Sigmoid colon (tissue), 7 donors: ENCODE measurements at places on chromosomes 6 and 20. TPM values are rescaled to one million over a fixed set of nuclear protein-coding genes. Genes with fewer than 3 reads are reported as not detected.

DNA sequence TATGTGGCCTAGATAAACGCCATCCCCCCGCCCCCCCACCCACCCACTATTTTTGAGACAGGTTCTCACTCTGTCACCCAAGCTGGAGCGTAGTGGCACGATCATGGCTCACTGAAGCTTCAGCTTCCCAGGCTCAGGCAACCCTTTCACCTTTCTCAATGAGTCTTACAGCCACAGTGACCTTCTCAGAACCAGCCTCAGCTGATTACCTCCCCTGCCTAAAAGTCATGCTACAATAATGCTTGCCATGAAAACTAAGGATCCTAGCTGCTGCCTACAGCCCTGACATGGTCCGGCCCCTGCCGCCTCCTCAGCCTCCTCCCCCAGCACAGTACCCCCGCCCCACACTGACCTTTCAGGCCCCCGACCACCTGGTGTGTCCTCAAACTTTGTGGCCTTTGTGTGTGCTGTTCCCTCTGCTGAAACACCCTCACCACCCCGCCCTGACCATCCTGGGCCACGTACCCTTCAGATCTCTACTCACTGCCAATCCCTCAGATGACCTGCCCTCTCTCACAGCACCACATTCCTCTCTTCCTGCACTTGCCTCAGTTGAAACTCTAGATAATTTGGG is 31.3 kb downstream of the PNPLA1 start:
- H3K27me3 ChIP-seq = peaks cover 3% of the 10 kb centered on the region
- H3K4me3 ChIP-seq = no peak overlapping the region
- DNase-seq = no peak
- H3K4me1 ChIP-seq = no peaks in the 10 kb centered on the region
- no peak overlapping the region for H3K27ac ChIP-seq
- no peaks in the 10 kb centered on the region for H3K36me3 ChIP-seq

- H3K36me3 ChIP-seq = no peaks in the 10 kb centered on the region
- peaks cover 55% of the 10 kb centered on the region for H3K27me3 ChIP-seq
- DNase-seq = no peak
- no peak overlapping the region for H3K4me3 ChIP-seq
- no peaks in the 10 kb centered on the region for H3K4me1 ChIP-seq
- H3K27ac ChIP-seq = no peak overlapping the region
Measured at GRCh38 chr6:378958-379409, 12.6 kb upstream of the IRF4 start.

DNA sequence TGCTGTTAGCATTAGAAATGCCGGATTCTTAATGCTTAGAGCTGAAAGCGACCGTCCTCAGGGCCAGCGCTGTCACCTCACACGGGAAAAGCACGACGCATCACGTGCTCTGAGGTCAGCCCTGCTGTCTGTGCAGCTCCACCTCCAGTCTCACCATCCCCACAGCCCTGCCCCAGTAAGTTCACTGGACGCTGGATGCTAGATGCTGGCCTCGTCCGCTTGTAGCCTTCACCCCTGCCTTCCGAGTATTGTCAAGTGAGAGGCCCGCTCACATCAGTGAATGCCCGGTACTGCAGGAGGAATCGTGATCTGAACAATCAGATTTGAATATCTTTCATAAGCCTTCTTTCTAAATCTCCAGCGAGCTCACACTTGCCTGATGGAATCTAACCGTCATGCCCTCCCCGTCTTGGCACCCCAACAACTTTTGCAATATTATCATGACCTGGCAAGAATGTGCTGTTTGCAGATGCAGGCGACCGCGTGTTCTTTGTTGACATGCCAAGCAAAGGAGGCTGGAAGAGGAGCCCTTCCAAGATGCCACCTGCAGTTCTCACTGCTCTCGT is 64.9 kb downstream of the DLL1 start:
- no peak overlapping the region for H3K27ac ChIP-seq
- no peaks in the 10 kb centered on the region for H3K4me1 ChIP-seq
- no peaks in the 10 kb centered on the region for H3K36me3 ChIP-seq
- no peak overlapping the region for H3K4me3 ChIP-seq

DNA sequence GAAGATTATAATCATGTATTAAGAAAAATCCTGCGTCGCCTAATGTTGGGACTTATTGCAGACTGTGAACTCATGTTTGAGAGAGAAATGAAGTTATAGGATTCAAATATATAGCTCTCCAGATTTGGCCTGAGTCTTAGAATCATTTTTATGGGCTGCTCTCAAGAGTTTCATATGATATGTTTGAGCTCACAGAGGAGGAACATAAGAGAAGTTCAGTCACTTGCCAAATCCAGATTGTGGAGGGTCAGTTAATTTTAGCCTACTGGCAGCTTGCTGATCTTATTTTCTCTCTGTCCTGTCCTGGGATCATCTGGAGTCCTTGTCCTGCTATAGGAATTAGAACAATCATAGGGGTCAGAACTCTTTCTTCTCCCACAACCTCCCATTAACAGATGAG is 186.1 kb upstream of the SUPT3H start:
- no peak overlapping the region for H3K4me3 ChIP-seq
- H3K36me3 ChIP-seq = no peaks in the 10 kb centered on the region
- no peak overlapping the region for H3K27ac ChIP-seq

DNA sequence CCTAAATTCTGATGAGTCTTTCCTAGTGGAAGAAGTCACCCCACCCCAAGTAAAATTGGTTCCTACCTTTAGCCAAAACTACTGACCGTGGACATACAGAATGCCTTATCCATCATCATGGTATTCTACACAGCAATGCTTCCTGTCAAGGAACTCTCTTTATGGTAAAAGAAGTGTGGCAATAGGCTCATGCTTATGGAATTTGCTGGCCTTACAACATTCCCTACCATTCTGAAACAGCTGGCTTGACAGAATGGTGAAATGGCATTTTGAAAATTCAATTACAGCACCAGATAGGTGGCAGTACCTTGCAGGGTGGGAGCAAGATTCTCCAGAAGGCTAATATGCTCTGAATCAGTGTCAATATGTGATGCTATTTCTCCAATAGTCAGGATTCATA is 41.8 kb upstream of the BACH2 start:
- DNase-seq = no peak
- no peak overlapping the region for H3K27ac ChIP-seq
- H3K36me3 ChIP-seq = no peaks in the 10 kb centered on the region
- no peaks in the 10 kb centered on the region for H3K4me1 ChIP-seq
- H3K4me3 ChIP-seq = no peak overlapping the region

DNA sequence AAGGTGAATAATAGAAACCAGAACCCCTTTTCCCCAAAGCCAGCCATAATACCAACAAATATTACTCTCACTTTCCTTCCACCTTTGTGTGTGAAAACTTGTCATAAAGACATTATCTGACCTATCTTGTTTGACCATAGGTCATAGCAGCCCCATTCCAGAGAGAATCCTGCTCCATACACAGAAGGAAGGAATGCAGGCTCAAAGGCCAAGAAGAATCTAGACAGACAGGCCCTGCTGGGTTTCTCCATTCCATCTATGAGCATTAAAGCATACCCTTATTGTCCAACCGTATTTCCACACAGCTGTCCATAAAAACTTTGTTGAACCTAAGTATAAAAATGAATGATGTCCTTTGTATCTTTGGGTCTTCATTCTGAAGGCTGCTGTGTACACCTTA is 40.7 kb upstream of the KCNK5 start:
- no peaks in the 10 kb centered on the region for H3K36me3 ChIP-seq
- H3K27me3 ChIP-seq = no peaks in the 10 kb centered on the region
- no peak overlapping the region for H3K4me3 ChIP-seq
- no peak overlapping the region for H3K27ac ChIP-seq
- no peak for DNase-seq
- no peaks in the 10 kb centered on the region for H3K4me1 ChIP-seq

DNA sequence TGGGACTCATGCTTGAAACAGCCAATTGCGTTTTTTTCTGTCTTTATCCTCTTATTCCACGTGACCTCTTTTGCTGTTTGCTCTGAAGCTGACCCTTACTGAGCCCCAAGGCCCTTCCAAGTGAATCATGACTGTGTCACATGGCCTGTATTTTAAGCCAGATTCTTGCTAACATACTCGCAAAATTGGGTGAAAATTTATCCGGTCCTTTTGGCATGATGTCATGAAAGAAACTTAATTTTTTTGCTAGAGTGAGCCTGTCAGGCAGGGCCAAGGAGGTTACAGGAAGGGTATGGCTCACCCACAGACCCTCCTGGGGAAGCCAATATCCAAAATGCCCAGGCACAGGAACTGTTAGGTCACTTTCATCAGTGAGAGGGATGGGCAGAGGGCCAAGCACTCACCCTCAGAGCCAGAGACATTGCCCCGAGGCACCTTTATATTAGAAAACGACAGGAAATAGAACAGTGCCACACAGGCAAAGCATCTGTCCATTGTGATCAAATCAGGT is 296.7 kb downstream of the CDH26 start:
- no peak overlapping the region for H3K4me3 ChIP-seq
- H3K4me1 ChIP-seq = no peaks in the 10 kb centered on the region
- no peaks in the 10 kb centered on the region for H3K27me3 ChIP-seq
- H3K36me3 ChIP-seq = no peaks in the 10 kb centered on the region
- no peak overlapping the region for H3K27ac ChIP-seq

- no peak for DNase-seq
- H3K4me3 ChIP-seq = no peak overlapping the region
- no peak overlapping the region for H3K27ac ChIP-seq
- H3K27me3 ChIP-seq = peaks cover 3% of the 10 kb centered on the region
- H3K36me3 ChIP-seq = no peaks in the 10 kb centered on the region
Measured at GRCh38 chr20:2300420-2300819, 4.6 kb downstream of the TGM3 start.

The KCNK15 gene
- 2.1 TPM for total RNA-seq

The STX11 gene
- total RNA-seq = 3.4 TPM

The AHCY gene
- total RNA-seq = 81.8 TPM
